IPS DF 6.9 (cell line): ENCODE measurements at places on chromosomes 2 and 18.

GRCh38 chr18:9673296-9674251 lies 34.5 kb upstream of the RAB31 start:
- DNase-seq, result no peak
- no peak overlapping the region for H3K4me3 ChIP-seq
- H3K4me1 ChIP-seq, result no peaks in the 10 kb centered on the region
- no peaks in the 10 kb centered on the region for H3K36me3 ChIP-seq
- H3K27me3 ChIP-seq, result no peaks in the 10 kb centered on the region
- H3K27ac ChIP-seq, result no peak overlapping the region

- no peak overlapping the region for H3K4me3 ChIP-seq
- no peaks in the 10 kb centered on the region for H3K36me3 ChIP-seq
- no peaks in the 10 kb centered on the region for H3K27me3 ChIP-seq
- H3K27ac ChIP-seq, result no peak overlapping the region
- DNase-seq, result no peak
These were observed 66.6 kb downstream of the PHLPP1 start for GRCh38 chr18:62781893-62782292.

- no peaks in the 10 kb centered on the region for H3K27me3 ChIP-seq
- H3K4me1 ChIP-seq, result no peaks in the 10 kb centered on the region
- no peaks in the 10 kb centered on the region for H3K36me3 ChIP-seq
- no peak overlapping the region for H3K4me3 ChIP-seq
- H3K27ac ChIP-seq, result no peak overlapping the region
These were observed 78.4 kb downstream of the KANSL1L start for GRCh38 chr2:210092791-210093190.

DNA sequence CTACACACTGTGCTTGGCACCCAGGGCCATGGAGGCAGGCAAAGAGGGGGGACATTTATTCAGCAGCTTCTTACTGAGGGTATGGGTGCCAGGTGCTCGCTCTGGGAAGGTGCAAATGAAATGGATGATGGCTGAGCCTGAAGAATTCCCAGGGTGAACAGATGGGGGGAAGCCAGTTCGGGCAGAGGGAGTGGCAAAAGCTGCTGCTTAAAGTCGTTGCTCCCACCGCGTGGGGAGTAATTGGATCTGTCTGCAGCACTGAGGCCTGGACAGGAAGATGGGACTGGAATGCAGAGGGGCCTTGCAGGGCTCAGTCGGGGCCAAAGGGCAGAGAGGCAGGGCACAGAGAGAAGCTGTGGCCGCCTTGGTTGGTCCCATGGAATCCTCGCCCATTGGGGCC lies 51.2 kb downstream of the NEDD4L start:
- no peaks in the 10 kb centered on the region for H3K27me3 ChIP-seq
- peaks cover 9% of the 10 kb centered on the region for H3K4me1 ChIP-seq
- no peak overlapping the region for H3K27ac ChIP-seq
- DNase-seq, result no peak
- no peak overlapping the region for H3K4me3 ChIP-seq

GRCh38 chr2:138183705-138184104 lies 219.4 kb downstream of the HNMT start:
- no peaks in the 10 kb centered on the region for H3K36me3 ChIP-seq
- no peak overlapping the region for H3K4me3 ChIP-seq
- H3K4me1 ChIP-seq, result peaks cover 7% of the 10 kb centered on the region; the same call in 1 of the 2 replicates
- no peak overlapping the region for H3K27ac ChIP-seq

- H3K4me3 ChIP-seq, result no peak overlapping the region
- no peaks in the 10 kb centered on the region for H3K36me3 ChIP-seq
- peaks cover 4% of the 10 kb centered on the region; the same call in 1 of the 2 replicates for H3K27me3 ChIP-seq
- no peak overlapping the region for H3K27ac ChIP-seq
- no peak for DNase-seq
- no peaks in the 10 kb centered on the region for H3K4me1 ChIP-seq
These were observed 12.0 kb downstream of the SNORC start for GRCh38 chr2:232882085-232882484.

- no peak overlapping the region for H3K27ac ChIP-seq
- H3K4me1 ChIP-seq, result peaks cover 4% of the 10 kb centered on the region; the same call in 1 of the 2 replicates
- no peak for DNase-seq
- no peaks in the 10 kb centered on the region for H3K27me3 ChIP-seq
- H3K4me3 ChIP-seq, result no peak overlapping the region
These were observed 54.0 kb downstream of the EMILIN2 start for GRCh38 chr18:2900684-2901422.
